Activated gamma-delta T cell treated with anti-CD3 and anti-CD28 coated beads, Interleukin-2, amount 50 U/mL, for 16 hours (primary cell): ENCODE measurements at places on chromosomes 3 and 15.

DNA sequence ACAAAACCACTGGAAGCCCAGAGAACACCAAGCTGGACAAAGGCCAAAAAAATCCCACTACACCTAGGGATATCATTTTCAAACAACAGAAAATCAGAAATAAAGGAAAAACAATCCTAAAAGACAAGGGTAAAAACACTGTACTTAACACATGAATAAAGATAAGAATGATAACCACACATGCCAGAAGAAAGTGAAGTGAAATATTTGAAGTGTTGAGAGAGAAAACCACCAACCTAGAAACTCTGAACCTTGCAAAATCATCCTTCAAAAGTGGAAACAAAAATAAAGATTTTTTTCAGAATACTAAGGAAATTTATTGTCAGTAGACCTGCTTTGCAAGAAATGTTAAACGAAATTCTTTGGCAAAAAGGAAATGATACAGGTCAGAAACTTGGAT, 45.1 kb downstream of the KPNA1 start:
- no peak for DNase-seq

- no peak for DNase-seq
Observed at GRCh38 chr3:99950921-99951320, 133.3 kb downstream of the CMSS1 start.

- DNase-seq = no peak
Observed at GRCh38 chr3:63914312-63914711, 2.1 kb upstream of the SCAANT1 start.

DNA sequence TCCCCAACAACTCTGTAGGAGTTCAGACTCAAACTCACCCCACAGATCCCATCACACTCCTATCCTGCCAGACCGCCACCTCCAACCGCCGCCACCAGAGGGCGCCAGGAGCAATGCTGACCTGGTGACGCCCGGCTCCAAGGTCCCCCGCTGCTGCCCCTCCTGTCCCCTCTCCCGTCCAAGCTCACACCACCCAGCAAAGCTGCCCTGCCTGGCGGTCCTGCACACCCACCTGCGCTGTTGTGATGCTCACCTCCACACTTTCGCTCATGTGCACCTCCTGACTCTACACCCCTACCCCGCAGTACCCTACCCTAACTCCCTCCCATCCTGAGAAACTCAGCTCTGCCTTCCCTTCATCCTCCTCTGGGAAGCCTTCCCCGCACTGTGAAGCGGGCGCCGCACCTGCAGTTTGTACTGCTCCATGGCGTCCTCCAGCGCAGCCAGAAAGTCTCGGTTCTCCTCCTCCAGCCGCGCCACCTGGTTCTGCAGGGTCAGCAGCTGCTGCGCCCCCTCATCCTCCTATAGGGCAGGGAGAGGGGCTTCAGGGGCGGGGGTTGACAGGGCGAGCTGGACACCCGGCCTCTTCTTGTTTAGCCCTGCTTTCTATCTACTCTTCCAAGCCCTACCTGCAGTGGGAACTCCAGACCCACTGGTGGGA, 7.9 kb downstream of the KIF7 start:
- DNase-seq = peak; percentile 42

DNA sequence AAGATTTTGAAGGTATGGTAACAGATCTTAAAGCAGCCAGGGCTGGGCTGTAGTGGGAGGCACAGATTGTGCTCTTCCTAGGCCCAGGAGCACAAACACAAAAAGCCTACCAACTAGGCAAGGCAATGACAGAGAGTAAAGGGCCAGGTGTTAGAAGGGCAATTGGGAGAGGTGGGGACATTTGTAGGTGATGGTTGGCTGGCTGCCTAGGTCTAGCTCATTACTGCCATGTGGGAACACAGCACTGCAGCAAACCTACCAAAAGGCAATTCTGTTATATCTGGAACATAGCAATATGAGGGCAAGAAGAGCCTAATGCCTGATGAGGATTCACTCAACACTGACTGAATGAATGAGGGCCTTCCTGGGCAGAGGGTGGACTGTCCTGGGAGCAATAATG, 30.4 kb downstream of the ARHGEF3 start:
- DNase-seq = no peak

- DNase-seq = no peak
Observed at GRCh38 chr3:106172780-106173179, 304.0 kb upstream of the CBLB start.

- no peak for DNase-seq
Observed at GRCh38 chr3:128334766-128335165, 131.9 kb downstream of the DNAJB8 start.

DNA sequence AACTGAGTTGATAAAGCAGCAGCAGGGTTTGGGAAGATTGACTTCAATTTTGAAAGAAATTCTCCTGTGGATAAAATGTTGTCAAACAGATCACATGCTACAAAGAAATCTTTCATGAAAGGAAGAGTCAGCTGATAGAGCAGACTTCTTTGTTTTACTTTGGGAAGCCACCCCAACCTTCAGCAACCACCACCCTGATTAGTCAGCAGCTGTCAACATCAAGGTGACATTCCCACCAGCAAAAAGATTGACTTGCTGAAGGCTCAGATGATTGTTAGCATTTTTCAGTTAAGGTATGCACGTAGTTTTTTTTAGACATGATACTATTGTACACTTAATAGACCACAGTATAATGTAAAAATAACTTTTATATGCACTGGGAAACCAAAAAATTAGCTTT, 87.6 kb upstream of the ACKR4 start:
- no peak for DNase-seq

- DNase-seq = no peak
Observed at GRCh38 chr3:156400735-156401134, 154.2 kb downstream of the SSR3 start.

GRCh38 chr3:45001738-45002137, 24.4 kb upstream of the CLEC3B start:
- no peak for DNase-seq

GRCh38 chr3:149955449-149955848, 15.2 kb downstream of the PFN2 start:
- DNase-seq = no peak
